DMS153 (cell line): ENCODE measurements at places on chromosomes 3 and 15.

DNA sequence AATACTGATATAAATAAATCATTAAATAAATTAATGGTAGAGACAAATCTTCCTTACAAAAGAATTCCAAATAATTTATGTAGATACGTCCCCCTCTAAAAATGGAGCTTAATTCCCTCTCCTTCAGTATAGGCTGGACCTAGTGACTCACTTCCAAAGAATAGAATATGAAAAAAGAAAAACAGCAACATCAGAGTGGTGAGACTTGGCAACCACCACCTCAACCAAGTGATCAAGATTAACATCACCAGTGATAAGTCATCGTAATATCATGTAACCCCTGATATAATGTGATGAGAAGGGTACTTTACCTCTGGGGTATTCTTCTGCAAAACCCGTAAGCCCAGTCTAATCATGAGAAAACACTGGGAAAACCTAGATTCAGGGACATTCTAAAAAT lies 13.4 kb downstream of the GOLGB1 start:
- DNase-seq, result no peak

DNA sequence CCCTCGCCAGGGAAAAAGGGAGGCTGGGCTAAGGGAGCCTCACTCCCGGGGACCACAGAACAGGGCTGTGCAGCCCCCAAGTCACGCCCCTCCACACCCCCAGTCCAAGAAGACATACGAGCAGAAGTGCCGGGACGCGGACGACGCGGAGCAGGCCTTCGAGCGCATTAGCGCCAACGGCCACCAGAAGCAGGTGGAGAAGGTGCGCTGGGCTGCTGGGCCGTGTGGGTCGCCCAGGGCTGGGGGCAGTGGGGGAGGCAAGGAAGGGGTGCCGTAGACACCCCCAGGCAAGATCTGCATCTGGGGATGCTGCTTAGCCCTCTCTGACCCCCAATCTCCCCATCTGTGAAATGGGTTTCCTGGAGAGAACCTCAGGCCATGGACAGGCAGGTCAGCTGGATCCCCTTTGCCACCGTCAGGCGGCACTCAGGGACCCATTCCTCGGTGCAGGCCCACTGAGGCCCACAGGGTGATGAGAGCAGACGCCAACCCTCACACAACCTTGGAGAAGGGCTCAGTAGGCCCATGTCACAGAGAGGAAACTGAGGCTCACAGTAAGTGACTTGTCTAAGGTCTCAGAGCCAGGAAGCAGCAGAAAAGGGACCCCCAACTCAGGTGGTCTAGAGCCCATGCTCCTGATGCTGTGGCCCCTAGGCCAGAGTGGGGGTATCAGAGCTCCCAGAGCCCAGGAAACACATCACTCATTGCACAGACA lies 33.7 kb downstream of the PSTPIP1 start:
- DNase-seq, result no peak

- no peak for DNase-seq
These were observed 48.1 kb upstream of the MAP4 start for GRCh38 chr3:48064292-48064829.

DNA sequence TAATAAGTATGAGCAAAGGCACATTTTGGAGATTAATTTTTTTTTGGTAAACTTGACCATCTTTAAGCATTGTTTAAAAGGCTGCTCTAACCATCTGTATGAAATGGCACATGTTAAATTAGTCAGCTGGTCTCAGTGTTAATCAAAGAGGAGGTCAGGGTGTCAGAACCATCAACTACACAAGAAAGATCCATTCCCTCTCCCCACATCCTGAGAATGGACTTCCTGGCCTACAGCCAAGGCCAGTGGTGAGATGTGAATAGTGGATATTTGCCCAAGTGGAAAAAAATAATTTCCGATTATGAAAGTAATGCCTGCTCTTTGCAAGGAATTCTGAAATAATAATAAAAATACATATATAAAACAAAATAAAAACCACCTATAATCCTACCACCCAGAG lies 641.7 kb downstream of the NR2F2 start:
- DNase-seq, result no peak

DNA sequence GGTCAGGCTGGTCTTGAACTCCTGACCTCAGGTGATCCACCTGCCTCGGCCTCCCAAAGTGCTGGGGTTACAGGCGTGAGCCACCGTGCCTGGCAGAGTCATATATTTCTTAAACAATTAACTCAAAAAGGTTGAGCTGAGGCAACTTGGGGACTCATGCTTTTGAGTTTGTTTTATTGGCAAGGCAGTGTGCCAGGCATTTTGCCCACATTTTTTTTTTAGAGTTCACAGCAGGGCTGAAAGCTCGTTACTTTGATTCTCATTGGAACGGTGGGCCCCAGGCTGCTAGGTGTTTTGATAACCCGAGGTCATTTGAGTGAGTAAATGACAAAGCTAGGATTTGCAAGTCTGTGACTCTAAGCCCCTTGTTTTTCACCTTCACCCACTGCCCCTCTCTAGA lies 76.2 kb downstream of the CCK start:
- DNase-seq, result no peak

- no peak for DNase-seq
These were observed 7.5 kb upstream of the PPP1R14D start for GRCh38 chr15:40836020-40836419.

GRCh38 chr15:50218291-50218690 lies 36.3 kb downstream of the SLC27A2 start:
- no peak for DNase-seq

- DNase-seq, result no peak
These were observed 289.6 kb downstream of the EFHB start for GRCh38 chr3:19644405-19644804.

GRCh38 chr3:184491011-184491576 lies 70.5 kb upstream of the EPHB3 start:
- peak; percentile 66 for DNase-seq

GRCh38 chr3:188437926-188438325 lies 284.0 kb downstream of the LPP start:
- no peak for DNase-seq
